ENCODE measurements at places on chromosomes 4 and X.

- no peak for DNase-seq
These were observed 1495.1 kb downstream of the C4orf33 start for GRCh38 chr4:130591091-130591490.

- DNase-seq = no peak
These were observed 35.4 kb upstream of the CENPU start for GRCh38 chr4:184769141-184769765.

GRCh38 chr4:4361883-4362282, 25.0 kb upstream of the NSG1 start:
- DNase-seq = no peak

- no peak for DNase-seq
These were observed 68.6 kb upstream of the MCF2 start for GRCh38 chrX:139776599-139776998.

- peak; percentile 53 for DNase-seq
These were observed 58.9 kb downstream of the TLR10 start for GRCh38 chr4:38723726-38724474.

GRCh38 chr4:153076861-153077260, 127.4 kb upstream of the TRIM2 start:
- no peak for DNase-seq

GRCh38 chr4:107572281-107572680, 147.8 kb downstream of the PAPSS1 start:
- DNase-seq = no peak

GRCh38 chrX:41796577-41796976, 72.6 kb downstream of the GPR82 start:
- no peak for DNase-seq

- DNase-seq = peak; percentile 28
These were observed 786 bp upstream of the ZFX start for GRCh38 chrX:24148535-24149350.

GRCh38 chrX:11733614-11734013, 24.4 kb upstream of the MSL3 start:
- DNase-seq = no peak

DNA sequence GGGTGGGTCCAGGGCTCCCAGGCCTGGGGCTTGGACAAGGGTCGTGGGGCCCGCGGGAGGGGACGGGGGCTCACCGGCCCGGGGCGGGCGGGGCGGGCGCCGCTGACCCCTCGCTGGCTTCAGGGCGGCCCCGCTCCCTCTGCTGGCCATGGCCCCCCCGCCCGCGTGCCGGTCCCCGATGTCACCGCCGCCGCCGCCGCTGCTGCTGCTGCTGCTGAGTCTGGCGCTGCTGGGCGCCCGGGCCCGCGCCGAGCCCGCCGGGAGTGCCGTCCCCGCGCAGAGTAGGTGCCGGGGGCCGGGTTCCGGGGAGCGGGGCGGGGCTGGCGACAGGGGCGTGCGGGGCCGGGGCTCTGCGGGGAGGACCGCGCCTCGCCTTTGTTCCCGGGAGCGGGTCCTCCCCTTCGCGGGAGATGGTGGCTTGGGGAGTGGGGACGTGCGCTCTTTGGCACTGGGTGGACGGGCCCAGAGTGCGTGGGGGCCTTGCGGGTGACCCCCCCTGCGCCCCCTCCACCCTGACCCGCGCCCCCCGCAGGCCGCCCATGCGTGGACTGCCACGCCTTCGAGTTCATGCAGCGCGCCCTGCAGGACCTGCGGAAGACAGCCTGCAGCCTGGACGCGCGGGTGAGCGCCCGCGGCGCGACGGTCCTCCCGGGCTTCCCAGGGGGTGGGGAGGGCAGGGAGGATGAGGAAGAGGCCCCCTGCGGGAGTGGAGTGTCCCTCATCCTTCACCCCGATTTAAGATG, 16.8 kb upstream of the NAT8L start:
- no peak for DNase-seq

DNA sequence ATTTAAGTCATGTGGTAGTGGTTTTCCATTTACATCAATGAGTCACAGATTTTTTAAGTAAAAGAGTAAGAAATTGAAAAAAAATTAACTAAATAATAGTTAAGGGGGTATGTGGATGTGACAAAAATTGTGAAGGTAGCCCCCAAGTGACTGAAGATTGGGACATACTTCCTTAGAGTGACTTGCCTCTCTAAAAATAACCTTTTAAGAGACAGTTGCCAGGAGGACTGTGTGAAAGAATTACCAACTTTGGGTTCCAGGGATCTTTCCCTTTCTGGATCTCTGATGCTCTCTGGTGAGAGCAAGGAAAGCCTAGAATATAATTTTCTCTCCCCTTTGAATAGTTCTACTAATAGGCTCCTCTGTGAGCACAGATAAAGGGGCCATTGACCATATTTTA, 42.7 kb downstream of the NHSL2 start:
- DNase-seq = no peak

DNA sequence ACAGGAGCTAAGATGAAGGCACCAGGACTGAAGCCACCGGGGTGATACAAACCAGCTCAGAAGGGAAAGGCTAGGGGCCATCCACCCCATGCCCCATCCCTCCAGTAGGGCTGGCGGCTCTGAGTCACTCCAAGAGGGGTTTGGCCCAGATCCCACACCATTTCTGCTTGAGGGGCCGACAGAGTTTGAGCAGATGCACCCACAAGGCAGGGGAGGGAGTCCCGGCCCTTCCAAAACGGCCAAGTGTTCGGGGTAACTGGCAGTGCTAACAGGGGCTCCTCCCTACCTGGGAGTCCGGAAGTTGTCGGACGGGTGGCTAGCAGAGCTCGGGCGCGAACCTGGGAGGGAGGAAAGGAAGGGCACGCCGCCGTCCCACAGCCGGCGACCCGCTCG, 412 bp downstream of the SLC10A3 start:
- DNase-seq = peak; percentile 74

- no peak for DNase-seq
These were observed 25.5 kb upstream of the CBLL2 start for GRCh38 chrX:22247169-22247568.

- no peak for DNase-seq
These were observed 41.3 kb downstream of the RAPGEF2 start for GRCh38 chr4:159144112-159144694.

DNA sequence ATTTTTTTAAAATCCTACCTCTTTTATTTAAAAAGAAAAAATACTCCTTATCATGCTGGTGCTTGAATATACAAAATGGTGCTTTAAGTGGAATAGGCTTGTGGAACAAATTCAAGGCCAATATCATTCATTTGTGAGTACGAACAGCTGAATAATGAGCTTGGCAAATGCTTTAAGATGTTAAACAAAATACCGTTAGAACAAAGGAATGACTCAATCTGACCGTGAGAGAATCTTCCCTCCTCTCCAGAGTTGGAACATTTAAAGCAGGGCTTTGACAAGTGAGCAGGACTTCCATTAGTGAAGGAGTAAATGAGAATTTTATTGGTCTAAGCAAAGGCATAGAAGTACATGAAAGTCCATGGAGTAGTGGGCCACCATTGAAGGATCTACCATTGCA, 74.5 kb downstream of the DCLK2 start:
- DNase-seq = peak; percentile 50

DNA sequence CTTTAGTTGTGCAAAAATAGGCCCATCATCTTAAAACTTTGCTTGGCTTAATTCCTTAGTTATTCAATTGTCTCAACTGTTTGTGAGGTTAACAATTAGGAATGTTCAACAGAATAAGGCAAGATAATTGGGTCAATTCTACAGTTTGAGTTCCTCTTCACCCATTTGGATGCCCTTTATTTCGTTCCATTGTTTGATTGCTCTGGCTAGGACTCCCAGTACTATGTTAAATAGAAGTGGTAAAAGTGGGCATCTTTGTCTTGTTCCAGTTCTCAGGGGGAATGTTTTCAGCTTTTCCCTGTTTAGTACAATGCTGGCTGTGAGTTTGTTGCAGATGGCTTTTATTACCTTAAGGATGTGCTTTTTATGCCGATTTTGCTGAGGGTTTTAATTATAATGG, 761.5 kb upstream of the GRIA3 start:
- DNase-seq = no peak

DNA sequence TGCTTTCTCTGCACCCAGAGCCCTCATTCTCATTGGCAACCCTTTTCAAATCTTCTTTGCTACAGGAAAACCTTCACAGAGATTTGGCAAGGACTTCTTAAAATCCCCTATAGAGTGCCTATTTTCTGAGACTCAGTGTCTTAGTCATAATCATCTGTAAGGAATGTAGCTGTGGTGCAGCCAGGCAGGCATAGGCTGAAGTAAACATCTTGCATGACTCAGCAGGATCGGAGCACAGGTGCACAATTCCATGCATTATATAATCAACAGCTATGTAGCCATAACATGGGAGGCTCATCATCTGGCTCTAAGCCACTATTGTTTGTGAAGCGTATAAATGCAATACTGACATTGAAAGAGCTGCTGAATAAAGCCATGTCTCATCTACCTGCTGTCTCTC, 368.8 kb downstream of the MAGEE1 start:
- no peak for DNase-seq

- no peak for DNase-seq
These were observed 429.5 kb downstream of the GRID2 start for GRCh38 chr4:92733231-92733630.

DNA sequence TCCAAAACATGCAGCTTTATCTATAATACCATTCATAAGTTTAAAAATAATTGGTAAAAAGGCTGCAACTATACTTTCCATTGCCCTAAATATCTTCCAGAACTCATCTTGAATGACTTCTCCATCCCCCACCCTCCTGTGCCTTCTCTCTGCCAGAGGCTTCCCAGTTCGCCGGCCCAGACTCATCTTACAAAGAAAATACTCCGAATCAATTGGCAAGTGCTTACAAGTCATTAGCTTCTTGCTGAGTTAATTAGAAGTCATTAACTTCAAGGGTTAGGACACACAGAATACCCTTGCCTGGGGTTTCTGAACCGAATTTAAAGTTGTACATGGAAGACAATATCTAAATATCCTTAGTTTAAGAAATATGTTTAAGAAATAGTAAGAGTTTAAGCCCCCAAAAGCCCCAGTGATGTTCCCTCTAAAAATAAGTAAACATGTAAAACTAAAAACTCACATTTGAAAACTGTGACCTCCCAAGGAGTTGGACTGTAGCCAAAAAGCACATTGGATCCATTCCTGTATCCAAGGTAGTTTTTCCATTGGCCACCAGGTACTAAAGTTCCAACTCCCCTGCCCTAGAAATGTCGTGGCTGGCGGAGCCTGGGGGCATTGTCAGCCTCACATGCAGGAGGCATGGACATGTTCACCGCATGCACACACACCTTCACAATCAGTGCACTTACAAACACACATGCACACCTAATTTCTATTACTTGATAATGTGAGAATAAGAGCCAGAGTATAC, 535.2 kb upstream of the FAT1 start:
- DNase-seq = no peak

DNA sequence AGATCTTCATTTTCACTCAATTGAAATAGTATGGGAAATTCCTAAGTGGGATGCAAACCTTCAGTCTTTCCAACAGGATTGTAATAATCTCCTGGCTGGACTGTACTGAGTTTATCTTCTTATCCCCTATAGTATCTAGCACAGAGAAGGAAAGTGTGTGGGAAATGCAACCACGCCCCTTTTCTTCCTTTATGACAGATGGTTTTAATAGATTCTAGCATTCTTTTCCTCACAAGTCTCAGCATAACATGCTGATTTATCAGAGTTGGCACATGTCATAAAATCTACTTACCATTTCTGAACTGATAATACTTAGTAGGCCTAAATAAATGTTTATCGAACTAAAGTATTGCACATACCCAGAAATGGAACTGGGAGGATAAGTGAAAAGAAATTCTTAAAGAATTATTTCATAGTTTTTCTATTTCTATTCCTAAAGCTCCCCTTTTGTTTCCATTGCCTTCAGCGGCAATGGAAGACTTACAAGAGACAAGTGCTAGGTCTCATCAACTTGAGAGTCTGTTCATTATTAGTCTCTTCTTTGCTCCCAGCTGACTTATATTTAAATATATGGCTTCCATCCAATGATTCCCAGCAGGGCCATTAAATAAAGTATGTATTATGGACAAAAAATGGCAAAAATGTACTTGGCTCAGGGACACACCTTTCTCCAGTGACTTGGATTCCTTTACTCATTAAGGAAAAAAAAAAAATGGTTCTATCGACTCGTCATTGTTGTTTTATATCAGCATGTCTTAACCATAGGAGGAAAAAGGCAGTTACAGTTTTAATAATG, 484.5 kb downstream of the IL1RAPL1 start:
- DNase-seq = no peak

GRCh38 chr4:47390428-47391125, 72.9 kb downstream of the COMMD8 start:
- DNase-seq = no peak

- DNase-seq = no peak
These were observed 193.4 kb downstream of the UGT8 start for GRCh38 chr4:114791976-114792375.

GRCh38 chr4:181909368-181909767, 333.8 kb upstream of the TENM3 start:
- peak; percentile 28 for DNase-seq

DNA sequence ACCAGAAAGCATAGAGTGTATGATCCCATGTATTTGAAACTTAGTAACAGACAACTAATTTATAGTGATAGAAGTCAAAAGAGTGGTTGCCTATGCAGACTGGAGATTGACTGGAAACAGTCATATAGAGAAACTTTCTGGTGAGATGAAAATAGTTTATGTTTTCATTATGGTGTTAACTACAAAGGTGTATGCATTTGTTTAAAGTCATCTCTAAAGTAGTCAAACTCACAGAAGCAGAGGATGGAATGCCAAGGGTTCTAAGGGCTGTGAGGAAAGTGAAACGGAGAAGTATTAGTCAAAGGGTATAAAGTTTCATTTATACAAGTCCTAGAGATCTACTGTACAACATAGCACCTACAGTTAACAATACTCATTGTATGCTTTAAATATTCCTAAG, 45.8 kb downstream of the ENOX2 start:
- DNase-seq = no peak

GRCh38 chrX:15405846-15406245, 21.6 kb upstream of the VEGFD start:
- DNase-seq = no peak

- peak; percentile 85 for DNase-seq
These were observed 84.3 kb downstream of the SPRY1 start for GRCh38 chr4:123480706-123481418.

DNA sequence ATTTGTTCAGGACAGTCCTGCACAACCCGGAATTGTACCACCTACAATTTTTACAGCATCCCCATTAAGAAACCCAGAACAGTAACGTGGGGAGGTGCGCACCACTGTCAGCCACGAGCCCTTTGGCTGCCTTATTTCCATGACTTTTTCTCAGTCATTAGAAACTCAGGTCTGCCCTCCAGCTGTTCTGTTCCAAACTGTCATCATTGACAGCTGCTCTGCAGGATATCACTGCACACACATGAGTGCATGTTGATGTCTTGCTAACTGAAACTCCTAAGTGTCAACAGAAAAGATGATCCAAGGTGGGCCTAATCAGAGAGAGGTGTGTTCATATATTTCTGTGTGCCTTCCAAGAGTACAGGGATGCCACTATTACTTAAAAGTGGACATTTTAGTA, 123.4 kb downstream of the PARM1 start:
- DNase-seq = no peak

DNA sequence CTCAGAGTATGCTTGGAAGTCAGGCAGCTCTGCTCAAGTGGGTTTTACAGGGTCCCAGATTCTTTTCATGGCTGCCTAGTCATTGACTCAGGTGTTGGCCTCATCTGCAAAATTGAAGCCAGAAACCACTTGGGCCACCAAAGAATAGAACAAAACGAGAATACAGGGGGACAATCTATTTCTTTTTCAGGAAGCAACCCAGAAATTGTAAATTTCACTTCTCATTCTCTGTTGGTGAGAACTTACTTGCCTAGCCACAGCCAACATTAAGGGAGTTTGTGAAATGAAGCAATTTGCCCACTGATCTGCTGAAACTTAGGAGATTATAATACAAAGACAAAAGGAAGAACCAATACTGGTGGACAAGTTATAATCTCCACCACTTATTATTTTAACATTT, 8.6 kb upstream of the TKTL2 start:
- DNase-seq = no peak
